Caki2 (cell line): ENCODE measurements at places on chromosomes 6 and 20. TPM values are rescaled to one million over a fixed set of nuclear protein-coding genes. Genes with fewer than 3 reads are reported as not detected.

GRCh38 chr20:2780948-2781347 lies 19.5 kb downstream of the CPXM1 start:
- DNase-seq: no peak

- DNase-seq: no peak
These were observed 85.3 kb downstream of the MYLK4 start for GRCh38 chr6:2665146-2666070.

- no peak for DNase-seq
These were observed 76.7 kb downstream of the DACT2 start for GRCh38 chr6:168242940-168243225.

Gene IPCEF1
- 0.20 and 0.29 TPM in 2 replicates for total RNA-seq

Gene SAMD5
- total RNA-seq: 6.9 and 8.6 TPM in 2 replicates

- no peak for DNase-seq
These were observed 205.5 kb downstream of the ZNF217 start for GRCh38 chr20:53387983-53388675.

- DNase-seq: no peak
These were observed 9.3 kb upstream of the EDN1 start for GRCh38 chr6:12280902-12281301.

Gene LHFPL5
- total RNA-seq: 1.0 TPM in 1 of 2 replicates, not detected in the other
